ENCODE measurements at places on chromosomes 1 and 21. TPM values are rescaled to one million over a fixed set of nuclear protein-coding genes. Genes with fewer than 3 reads are reported as not detected.

DNA sequence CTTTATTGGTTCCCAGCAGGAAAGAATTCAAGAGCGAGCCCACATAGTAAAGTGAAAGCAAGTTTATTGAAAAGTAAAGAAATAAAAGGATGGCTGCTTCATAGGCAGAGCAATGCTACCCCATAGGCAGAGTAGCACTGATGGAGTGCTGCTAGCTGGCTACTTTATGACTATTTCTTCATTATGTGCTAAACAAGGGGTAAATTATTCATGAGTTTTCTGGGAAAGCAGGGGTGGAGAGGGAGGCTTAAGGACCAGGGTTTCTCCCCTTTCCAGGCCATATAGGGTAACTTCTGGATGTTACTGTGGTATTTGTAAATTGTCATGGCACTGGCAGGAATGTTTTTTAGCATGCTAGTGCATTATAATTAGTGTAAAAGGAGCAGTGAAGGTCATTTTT, 1271.4 kb downstream of the KCNT2 start:
- DNase-seq: no peak

GRCh38 chr1:232596666-232597303, 33.1 kb downstream of the SIPA1L2 start:
- no peak for DNase-seq

DNA sequence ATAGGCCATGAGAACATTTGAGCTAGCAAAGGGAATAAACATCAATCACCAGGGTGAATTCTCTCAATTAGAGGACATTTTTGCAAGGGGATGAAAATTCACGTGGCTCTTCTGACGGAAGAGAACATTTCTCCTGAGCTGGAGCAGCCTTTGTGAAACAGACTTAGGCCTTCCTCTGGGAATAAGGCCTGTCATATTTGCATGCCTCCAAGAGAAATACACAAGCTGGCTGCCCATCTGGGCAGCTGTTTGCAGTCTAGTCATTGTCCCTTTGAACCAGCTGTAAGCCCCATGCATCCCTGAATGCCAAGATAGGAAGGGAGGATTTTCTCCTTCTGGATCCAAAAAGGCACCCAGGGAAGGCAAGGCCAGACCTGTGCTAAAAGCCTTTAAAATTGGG, 5.5 kb downstream of the LEMD1 start:
- no peak for DNase-seq

EPHB2 gene
- total RNA-seq: 71.9 TPM

GRCh38 chr1:9886092-9886742, 23.9 kb downstream of the CTNNBIP1 start:
- DNase-seq: no peak

HUNK gene
- 13.0 TPM for total RNA-seq

DNA sequence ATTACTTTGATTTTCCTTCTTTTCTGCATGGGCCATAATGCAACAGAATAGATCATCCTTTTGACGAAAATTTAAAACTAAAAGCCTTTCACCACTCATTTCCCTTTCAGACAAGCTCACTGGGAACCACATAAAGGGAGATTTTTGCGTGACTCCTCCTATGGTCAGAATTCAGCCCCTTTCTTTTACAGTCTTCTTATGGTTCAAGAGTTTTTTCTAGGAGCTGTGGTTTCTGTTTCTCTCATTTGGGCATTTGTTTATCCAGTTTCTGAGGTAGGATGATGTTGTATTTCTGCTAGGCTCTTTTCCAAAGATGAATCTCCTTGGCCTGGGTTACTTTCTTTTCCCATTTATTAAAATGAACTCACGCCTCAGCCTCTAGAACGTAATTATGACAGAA, 16.9 kb downstream of the RGS1 start:
- DNase-seq: no peak

CELA2B gene
- total RNA-seq: not detected

DNA sequence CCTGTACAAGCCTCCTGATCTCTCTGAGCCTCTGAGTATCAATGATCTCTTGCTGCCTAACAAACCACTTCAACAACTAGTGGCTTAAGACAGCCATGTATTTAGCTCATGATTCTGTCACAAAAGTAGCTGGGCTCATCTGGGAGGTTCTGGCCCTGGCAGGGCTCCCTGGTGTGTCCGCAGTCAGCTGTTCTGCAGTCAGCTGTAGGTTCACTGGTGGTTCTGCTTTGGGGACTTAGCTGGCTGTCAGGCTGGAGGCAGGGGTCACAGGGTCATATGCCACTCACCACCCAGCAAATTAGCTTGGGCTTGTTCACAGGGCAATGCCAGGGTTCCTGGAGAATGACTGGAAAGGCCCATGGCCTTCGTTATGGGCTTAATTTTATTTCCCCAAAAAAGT, 64.8 kb downstream of the DISP3 start:
- no peak for DNase-seq

NHLH1 gene
- 0.12 TPM for total RNA-seq

RBP7 gene
- total RNA-seq: 1.6 TPM

GRCh38 chr1:147283011-147283410, 40.5 kb downstream of the CHD1L start:
- no peak for DNase-seq

DNA sequence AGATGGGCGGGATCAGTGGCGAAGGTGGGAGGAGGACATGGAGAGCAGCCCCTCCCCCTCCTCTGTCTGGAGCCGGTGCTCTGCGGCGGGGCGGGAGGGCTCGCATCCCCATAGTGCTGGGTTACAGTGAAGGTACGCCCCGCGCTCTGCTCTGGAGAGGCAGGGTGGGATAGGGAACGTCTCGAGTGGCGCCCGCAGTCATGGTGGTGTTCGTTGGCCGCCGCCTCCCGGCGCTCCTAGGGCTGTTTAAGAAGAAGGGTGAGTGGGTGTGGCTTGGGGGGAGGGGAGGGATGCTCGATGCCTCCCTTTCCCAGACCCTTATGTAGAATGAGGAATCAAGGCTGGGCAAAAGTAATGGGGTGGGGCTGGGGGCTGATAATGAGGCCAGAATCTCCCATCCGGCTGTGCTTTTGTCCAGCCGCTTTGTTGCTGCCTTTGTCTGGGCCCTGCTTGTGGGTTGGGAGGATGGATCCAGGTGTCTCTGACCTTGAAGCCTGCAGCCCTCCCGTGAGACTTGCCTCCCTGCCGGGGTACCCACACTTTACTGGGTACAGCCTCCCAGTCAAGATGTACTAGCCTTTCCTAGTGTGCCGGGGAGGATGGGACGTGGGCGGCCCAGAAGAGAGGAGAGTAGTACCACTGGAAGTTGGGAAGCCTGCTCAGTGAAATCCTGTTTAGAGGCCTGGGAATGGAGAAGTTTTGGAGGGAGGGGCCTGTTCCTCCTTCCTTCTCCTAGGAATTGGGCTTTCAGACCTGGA, 51.4 kb downstream of the YARS1 start:
- peak; percentile 16 for DNase-seq

DIO1 gene
- 0.32 TPM for total RNA-seq

LGR6 gene
- total RNA-seq: 1.6 TPM

- no peak for DNase-seq
These were observed 31.6 kb downstream of the RGS5 start for GRCh38 chr1:163170975-163171676.

PWP2 gene
- 3.1 TPM for total RNA-seq
